Ecto neural progenitor cell (in vitro differentiated cells): ENCODE measurements at places on chromosomes 6 and 20.

DNA sequence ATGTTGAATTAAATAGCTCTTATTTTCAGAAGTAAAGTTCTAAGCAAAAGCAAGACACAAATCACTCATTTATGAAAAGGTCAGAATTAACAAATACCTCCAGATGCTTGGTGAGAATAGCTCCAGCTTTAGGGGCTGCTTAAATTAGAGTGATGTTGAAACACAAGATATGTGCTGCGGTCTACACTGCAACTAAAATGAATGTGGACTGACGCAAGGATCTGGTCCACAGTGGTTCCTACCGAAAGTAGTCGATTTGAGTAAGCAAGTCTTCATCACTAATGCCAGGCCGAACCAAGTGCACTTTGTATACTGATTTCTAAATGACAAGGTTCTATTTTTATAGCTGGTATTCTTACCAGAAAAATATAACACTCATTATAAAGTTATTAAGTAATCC, 96.3 kb downstream of the PRDM1 start:
- DNase-seq = no peak

- no peak for DNase-seq
These were observed 95.5 kb downstream of the PPP1R14C start for GRCh38 chr6:150238336-150238741.

DNA sequence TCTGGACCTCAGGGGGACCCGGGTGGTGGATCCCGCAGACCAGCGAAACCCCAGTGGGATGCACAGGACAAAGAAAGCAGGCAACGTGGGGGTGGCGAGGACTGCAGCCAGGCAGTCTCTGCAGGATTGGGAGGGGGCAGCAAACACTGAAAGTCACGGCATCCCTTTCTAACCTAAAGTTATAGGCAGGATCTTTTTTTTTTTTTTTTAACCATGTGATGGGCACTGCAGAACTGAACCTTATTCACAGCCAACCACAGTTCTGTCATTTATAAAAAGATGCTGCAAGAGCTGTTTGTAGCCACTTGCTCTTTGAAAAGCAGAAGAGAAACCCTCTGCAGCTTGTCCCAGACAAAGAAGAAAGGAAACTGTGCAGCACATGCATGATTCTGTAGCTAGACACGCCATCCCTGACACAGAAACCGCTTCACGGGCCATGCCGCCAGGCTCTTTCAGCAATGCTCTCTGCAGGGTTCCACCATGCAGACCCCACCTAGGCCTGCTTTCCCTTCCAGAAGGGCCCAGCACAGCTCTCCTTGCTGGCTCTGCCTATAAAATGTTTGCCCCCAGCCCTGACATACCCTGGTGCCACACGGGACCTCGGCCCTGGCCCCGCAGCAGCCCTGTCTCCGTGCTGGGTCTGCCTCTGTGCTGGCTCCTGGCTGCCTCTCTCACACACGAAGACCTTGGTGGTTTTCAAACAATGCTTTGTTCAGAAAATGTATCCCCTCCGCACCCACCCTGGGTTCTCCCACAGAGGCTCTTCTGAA, 70.8 kb downstream of the PYGB start:
- DNase-seq = no peak

GRCh38 chr20:52379723-52380336, 188.3 kb upstream of the ZFP64 start:
- DNase-seq = peak; percentile 54

- DNase-seq = peak; percentile 55
These were observed 47.2 kb downstream of the TRERF1 start for GRCh38 chr6:42404484-42404883.

DNA sequence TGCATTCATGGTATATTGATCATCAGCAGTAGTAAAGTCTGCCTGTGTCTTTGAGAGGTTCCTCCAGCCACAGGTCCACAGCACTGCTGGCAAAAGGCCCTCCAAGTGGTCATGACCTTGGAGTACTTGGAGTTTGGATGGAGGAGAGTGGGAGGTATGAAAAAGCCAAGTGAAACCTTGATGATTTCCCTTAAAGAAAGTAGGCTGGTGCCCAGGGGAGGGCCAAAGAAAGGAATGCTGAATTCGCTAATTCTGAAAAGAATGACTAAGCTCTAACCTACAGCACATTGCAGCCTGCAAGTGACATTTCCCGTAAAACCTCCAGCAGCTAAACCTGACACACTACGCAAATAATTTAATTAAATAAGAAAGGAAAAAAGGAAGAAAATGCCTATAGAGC, 223.4 kb upstream of the TAB2 start:
- DNase-seq = no peak

DNA sequence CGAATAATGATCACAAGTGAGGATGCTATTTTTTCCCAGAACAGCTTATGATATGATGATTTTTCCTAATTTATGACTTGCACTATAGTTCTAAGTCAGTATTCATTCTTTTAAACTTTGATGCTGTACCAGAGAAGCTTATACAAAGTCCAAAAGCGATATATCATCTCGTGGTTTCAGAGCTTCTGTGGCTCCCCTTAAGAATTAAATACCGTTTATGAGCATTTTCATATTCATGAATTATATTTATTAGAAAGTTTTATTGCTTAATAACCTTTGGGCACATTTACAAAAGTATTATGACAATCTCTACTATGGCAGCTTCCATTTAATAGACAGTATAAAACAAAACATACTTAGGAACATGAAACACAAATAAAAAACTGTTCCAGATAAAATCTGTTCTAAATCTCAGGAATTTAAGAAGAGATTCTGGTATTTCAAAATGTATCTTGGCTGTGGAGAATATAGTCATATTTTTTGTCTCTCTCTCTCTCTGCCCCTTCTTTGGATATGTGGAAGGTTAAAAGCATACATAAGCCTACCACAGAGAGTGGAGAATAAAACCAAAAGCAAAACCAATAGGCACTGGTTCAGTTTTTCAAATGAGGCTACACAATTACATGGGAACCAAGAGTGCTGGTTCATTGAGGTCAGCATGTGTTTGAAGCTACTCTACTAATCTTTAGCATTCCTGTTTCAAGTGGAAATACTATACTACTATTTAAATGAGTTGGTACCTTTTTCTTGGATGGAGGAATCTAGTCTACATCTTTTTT, 884.5 kb upstream of the GJE1 start:
- no peak for DNase-seq

DNA sequence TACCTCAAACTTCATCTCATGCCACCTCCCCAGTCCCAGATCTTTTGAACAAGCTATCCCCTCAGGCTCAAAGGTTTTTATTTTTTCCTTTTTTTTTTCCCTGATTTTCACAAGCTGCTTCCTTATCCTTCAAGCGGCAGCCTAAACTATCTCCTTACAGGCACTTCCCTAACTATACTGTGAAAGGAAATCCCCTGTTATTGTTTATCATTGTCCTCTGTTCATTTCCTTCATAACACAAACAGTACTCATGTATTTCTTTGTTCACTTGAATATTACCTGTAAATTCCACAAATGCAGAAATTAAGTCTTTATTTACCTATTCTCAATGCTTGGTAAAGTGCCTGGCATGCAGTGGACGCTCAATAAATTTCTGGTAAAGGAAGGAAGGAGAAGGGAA, 48.9 kb downstream of the ME1 start:
- DNase-seq = no peak
